GM23338 (cell line): ENCODE measurements at places on chromosomes 1 and 21. TPM values are rescaled to one million over a fixed set of nuclear protein-coding genes. Genes with fewer than 3 reads are reported as not detected.

IL10 gene
- total RNA-seq: not detected in 2 replicates

CNKSR1 gene
- total RNA-seq: 11.3 and 12.5 TPM in 2 replicates

SAMD13 gene
- 3.6 and 4.7 TPM in 2 replicates for total RNA-seq

NGF gene
- total RNA-seq: 0.28 TPM in 1 of 2 replicates, not detected in the other

DNA sequence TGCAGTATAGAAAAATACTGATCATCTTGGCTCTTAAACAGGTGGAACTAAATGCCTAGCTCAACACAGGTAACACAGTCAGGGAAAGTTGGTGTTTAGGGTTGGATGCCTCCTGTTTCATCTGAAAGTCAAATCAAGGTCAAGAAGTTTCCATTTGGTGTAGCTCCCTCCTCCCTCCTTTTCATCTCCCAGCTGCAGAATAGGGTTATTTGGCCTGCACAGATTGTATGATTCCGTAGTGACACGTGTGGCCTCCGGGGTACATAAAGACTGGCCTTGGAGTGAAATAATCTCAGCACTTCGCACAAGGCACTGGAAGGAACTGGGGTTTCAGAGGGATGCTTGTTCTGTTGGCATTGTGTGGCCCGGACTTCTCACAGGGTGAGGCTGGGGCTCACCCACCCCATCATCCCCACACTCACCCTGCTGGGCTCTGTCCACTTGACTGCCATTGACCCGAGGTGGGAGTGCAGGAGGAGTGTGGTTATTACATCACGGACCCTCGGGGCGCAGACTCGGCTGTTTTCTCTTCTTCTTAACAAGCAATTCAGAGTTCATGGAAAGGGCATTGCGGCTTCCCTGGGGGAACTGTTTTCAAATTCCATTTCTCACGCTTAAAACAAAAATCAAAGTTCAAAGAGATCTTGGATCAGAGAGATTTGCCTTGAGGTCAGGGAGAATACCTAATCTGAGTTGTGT is 18.4 kb downstream of the IGSF5 start:
- H3K27ac ChIP-seq: no peak overlapping the region
- DNase-seq: no peak
- H3K27me3 ChIP-seq: no peaks in the 10 kb centered on the region
- no peaks in the 10 kb centered on the region for H3K4me1 ChIP-seq
- no peak overlapping the region for H3K4me3 ChIP-seq

DNA sequence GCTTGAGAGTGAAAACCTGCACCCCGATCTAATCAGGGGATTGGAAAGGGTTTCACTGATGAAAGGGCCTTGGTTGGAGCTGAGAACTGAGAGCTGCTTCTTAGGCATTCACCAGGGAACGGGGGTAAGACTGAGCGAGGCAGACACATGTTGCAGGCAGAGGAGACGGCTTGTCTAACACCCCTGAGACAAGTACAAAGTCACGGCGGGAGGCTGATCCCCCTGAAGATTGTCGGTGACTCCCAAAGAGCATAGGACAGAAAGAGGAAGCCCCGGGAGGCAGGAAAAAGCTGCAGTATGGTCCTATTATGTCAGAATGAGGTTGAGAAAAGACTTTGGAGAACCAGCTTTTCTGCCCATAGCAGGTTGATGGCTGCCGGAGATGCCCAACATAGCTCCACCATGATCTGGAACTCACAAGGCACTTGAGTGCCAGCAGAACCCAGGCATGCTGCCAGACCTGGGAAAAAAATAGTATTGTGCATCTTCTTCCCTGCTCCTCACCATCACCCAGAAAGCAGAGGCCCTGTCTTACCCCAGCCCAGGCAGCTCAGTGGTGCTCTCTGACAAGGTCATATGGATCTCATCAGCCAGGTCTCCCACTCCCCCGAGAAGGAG is 463.9 kb upstream of the PROX1 start:
- DNase-seq: no peak
- H3K4me1 ChIP-seq: no peaks in the 10 kb centered on the region
- no peaks in the 10 kb centered on the region for H3K36me3 ChIP-seq
- H3K4me3 ChIP-seq: no peak overlapping the region
- no peak overlapping the region for H3K27ac ChIP-seq

DNA sequence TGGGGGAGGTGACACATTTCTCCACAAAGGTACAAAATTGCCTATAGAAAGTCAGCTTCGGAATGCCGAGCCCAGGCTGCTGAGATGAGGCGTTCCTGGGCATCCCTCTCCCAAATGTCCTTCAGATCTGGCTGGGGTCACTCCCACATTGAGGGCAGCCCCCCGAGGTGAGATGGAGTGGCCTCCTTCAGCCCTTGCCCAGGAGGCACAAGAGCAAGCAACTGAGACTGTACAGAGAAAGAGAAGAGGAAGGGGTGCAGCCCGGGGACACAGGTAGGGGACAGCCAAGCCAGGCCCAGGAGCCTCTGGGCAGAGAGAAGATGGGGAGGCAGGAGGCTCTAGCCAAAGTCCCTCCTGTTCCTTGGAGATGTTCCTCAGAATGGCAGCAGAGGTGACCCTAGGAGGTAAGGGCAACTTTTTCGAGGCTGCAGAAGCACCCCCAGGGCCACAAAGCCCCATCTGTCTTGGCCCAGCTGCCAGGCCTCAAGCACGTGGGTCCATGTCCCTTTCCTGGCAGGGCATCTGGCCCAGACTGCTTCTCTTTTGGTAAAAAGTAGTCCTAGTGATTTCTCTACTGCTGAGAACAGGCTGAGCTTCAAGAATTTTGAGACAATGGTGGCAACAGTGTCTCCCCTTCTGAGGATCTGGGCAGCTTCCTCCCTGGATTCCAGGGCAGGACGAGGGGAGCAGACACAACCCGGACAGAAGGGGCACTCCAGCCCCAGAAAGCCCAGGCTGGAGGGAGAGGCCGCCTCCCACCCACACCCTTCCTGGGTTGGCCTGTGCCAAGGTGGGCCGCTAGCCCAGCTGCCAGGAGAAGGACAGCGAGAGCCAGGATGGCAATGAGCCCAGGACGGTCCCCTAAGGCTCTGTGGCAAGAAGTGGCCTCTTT is 68.0 kb downstream of the LRRN2 start:
- no peaks in the 10 kb centered on the region for H3K27me3 ChIP-seq
- H3K27ac ChIP-seq: no peak overlapping the region

DNA sequence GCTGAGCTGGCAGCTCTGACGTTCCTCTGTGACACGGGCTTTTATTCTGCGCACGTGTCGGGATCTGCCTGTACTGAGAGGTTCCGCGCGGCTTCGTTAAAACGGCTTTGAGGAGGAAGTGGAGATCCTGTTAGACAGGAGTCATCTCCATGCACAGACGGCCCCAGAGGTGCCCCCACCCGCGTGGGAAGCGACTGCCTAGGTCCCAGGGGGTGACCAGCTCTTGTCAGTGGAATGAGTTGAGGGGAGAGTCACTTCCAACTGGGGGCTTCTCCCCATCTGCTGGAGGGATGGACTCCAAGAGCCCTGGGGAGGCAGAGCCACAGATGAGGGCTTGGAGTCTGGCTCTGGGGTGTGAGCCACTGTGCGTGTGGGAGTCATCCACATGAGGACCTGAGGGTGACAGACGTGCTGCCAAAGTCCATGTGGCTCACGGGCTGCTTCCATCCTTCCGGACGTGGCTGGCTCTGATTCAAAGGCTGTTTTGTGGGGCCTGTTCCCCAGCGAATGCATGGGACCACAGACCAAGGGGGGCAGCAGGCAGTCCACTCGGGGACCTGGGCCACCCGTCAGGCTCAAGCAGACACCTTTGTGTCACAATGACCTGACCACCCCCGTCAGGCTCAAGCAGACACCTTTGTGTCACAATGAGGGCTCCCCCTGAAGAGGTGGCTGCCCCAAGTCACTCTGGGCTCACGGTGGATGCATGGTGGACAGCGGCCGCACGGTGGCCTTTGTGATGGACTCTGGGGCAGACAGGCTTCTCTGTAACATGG is 26.8 kb downstream of the PTTG1IP start:
- no peaks in the 10 kb centered on the region for H3K27me3 ChIP-seq
- peaks cover 11% of the 10 kb centered on the region for H3K4me1 ChIP-seq
- H3K36me3 ChIP-seq: 0 out of 2 replicates have a peak, but pooled peaks cover 21% of the 10 kb centered on the region
- DNase-seq: no peak
- 0 out of 2 replicates have a peak overlapping the region, but pooled peaks have one; percentile 17 for H3K27ac ChIP-seq

DNA sequence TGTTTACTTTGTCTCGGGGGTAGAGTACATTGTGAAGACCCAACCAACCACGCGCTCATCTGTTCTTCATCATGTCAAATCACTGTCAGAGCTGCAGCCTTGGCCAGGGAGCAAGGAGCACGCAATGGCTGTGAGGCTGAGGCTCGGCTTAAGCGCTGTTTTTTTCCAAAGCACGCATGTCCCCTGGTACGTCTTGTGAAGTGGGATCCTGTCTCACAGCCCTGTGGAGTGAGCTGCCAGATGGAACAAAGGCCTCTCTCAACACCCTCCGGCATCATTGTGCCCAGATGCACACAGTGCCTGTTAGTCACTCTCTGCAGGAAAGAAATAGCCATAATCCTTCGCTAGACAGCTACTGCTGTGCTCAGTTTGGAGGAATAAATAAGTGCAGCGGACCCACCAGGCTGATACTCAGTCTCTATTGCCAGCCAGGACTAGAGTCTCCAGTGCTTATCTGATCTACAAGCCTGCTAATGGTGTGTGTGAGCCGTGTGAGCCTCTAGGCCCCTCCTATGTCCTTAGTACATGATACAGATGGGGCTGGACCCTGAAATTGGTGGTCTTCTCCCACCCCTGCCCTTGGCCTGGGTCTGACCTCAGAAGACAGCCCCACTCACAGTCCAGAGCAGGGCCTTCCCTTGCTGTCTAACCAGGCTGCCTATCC is 91.3 kb upstream of the COA6 start:
- no peak for DNase-seq
- H3K27me3 ChIP-seq: no peaks in the 10 kb centered on the region
- H3K4me1 ChIP-seq: peaks cover 8% of the 10 kb centered on the region
- H3K36me3 ChIP-seq: no peaks in the 10 kb centered on the region

DNA sequence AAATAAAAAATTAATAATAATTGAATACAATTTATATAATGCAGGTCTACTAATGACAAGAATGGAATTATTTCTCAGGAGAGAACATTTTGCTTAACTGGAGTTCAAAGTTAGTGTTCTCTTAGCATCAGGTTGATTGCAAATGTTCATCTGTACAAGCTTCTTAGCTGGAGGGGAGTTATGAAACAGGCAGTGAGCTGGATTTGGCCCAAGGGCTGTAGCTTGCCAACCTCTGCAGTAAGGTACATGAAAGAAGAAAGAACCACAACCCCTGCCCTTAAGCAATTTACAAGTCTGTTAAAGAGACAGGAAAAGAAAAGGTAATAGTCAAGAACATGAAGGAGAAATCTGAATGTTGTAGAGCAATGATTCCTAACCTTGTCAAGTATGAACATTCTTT is 17.0 kb downstream of the LPGAT1 start:
- no peak overlapping the region for H3K4me3 ChIP-seq
- no peak overlapping the region for H3K27ac ChIP-seq
- no peaks in the 10 kb centered on the region for H3K27me3 ChIP-seq
- no peak for DNase-seq

DNA sequence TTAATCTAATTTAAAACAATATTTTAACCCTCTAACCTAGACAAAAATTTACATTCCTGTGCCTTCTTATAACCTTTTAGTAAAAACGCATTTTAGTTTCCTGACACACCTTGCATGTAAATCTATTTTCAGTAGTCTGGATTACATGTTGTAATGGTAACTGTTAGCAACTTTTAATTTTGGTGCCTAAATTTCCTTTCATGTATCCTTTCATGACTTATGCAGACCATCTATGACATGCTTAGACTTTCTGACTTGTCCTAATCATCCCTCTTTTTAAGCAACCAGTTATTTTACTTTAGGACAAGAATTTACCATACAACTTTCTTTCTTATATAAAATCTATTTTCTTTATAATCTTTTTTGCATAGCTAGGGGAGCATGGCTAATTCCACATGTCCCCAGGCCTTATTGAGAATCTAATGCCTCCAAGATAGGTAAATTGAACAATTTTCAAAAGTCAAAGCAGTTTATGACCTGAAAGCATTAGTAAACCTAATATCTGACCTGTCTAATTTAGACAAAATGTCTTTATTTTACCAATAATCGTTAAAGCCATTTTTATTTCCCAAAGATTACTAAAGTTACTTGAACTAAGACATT is 57.5 kb upstream of the IL12RB2 start:
- no peaks in the 10 kb centered on the region for H3K27me3 ChIP-seq
- no peak overlapping the region for H3K27ac ChIP-seq
- no peaks in the 10 kb centered on the region for H3K4me1 ChIP-seq
- DNase-seq: peak; percentile 65
- H3K36me3 ChIP-seq: peaks cover 38% of the 10 kb centered on the region

DNA sequence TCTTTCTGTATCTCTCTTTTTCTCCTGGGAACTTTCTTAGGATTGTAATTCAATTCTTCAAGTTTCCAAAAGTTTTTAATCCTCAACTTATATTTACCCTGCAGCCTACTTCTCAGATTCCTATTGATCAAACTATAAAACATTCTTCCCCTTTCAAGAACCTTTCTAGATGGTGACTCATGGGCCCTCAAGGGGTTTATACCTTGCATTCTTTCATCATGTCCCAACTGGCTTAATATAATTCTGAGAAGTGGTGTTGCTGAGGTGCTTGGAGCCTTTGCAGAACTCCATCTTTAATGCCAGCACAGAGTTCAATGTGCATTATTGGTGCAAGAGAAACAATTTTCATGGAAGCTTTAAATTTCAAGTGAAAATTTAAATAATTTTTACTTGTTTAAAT is 273.4 kb downstream of the VAV3 start:
- no peak overlapping the region for H3K27ac ChIP-seq
- no peaks in the 10 kb centered on the region for H3K36me3 ChIP-seq
- no peaks in the 10 kb centered on the region for H3K27me3 ChIP-seq

DNA sequence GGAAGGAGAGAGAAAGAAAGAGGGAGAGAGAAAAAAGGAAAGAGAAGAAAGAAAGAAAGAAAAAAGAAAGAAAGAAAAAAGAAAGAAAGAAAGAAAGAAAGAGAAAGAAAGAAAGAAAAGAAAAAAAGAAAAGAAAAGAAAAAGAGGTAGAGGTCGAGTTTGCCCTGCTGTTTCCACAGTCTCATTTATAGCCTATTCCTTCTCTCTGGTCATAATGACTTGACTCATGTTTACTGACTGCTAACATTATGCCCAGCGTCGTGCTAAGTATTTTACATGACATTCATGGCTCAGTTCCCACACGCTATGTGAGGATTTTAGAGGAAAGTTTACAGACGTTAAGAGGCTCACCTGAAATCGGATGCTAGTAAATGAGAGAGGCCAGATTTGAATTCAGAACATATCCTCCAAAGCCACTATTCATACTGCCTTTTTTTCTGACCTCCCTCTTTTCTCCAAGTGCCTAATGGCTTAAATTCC is 263.0 kb downstream of the TNR start:
- H3K27me3 ChIP-seq: no peaks in the 10 kb centered on the region
- DNase-seq: no peak
- no peak overlapping the region for H3K27ac ChIP-seq
- H3K36me3 ChIP-seq: no peaks in the 10 kb centered on the region
- no peak overlapping the region for H3K4me3 ChIP-seq

DNA sequence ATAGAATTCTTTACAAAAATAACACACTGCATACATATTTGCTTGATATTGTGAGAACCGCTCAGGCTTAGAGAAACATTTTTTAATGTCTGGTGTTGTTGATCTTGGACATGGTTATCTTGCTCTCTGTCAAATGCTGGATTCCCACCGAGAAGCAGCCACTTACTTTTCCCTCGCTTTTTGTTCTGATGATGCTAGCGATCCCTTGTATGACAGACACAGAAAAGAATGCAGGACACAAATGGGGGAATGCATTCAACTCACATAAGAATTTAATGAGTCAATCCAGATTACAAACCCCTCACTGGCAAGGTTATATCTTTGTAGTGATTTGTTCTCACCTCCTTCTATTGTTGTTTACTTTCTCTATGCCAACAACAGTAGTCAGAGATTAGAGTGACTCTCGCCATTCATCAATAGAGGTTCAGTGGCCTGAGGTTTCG is 76.8 kb upstream of the AKT3 start:
- peak; percentile 63 for DNase-seq
- H3K4me1 ChIP-seq: peaks cover 20% of the 10 kb centered on the region
- H3K4me3 ChIP-seq: no peak overlapping the region
- no peaks in the 10 kb centered on the region for H3K36me3 ChIP-seq
- H3K27me3 ChIP-seq: no peaks in the 10 kb centered on the region
